ENCODE measurements at places on chromosomes 12 and 14.

- DNase-seq = no peak
Observed at GRCh38 chr14:74898694-74899093, 17.0 kb downstream of the DLST start.

DNA sequence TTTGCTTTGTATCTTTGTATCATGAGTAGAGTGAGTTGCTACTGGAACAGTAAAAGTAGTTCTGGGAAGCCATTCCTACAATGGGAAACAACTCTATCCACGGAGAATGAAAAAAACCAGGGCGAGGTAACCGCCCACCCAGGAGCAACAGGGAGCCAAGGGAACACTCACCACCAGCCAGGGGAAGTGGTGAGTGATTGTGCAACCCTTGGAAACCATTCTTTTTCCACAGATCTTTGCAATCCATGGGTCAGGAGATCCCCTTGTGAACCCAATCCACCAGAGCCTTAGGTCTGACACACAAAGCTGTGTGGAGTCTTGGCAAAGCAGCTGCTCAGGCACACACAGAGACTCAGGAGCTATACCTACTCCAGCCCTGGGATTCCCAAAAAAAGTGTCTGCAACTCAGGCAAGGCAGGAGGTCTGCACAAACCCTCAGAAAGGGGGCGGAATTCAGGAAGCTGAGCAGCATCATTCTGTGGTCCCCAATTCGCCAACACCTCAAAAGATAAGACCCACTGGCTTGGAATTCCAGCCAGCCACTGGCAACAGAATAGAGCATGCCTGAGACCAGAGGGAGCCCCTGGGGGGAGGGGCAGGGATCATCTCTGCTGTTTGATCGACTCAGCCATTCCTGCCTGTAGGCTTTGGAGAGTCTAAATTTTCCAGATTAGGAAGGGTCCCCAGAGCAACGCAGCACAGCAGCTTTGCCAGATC, 52.1 kb upstream of the PPFIA2 start:
- peak; percentile 62 for DNase-seq

- DNase-seq = no peak
Observed at GRCh38 chr12:67694306-67694900, 45.9 kb downstream of the DYRK2 start.

GRCh38 chr12:24661657-24662096, 287.2 kb downstream of the BCAT1 start:
- DNase-seq = peak; percentile 91

- DNase-seq = no peak
Observed at GRCh38 chr14:81275305-81276072, 54.7 kb upstream of the GTF2A1 start.

- DNase-seq = no peak
Observed at GRCh38 chr12:52631676-52632459, 13.5 kb upstream of the KRT73 start.

GRCh38 chr14:91374879-91375702, 42.5 kb downstream of the CCDC88C start:
- DNase-seq = no peak

GRCh38 chr14:91964011-91964410, 16.5 kb upstream of the FBLN5 start:
- DNase-seq = no peak

GRCh38 chr12:48198672-48198971, 4.5 kb downstream of the OR10AD1 start:
- DNase-seq = peak; percentile 51

DNA sequence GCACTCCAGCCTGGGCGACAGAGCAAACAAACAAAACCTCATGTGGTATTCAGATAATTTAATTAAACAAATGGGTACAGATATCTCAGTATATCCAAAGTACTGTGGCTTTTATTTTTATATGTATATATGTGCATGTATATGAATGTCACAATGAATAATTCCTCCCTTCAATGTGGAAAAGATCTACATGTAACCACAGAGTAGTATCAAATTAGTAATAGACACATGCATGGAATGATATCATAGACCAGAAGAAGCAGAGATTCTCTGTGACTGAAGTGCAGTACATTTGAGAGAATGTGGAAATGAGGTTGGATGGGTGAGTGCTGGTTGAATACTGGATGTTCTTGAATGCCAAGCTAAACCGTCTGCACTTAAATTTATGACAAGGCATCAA, 222.9 kb downstream of the CPNE8 start:
- DNase-seq = no peak

DNA sequence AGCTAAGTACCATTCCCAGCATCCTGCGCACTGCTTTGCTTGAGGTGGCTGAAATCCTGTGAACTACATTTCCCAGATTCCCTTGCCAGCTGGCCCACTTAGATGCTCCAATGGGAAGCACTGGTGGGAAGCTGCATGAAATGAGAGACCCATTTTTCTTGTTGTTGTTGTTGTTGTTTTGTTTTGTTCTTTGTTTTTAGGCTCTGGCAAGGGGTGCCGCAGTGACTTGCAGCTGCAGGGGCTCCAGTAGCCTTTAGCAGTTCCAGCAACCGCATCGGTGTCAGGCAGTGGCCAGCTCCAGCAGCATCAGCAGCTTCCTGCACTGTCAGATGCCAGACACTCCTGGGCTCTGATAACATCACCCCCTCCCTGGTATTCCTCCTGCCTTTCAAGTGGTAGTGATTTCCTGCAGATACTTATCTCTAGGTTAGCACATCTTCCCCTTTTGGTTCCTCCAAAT, 8.8 kb upstream of the EGLN3 start:
- no peak for DNase-seq

DNA sequence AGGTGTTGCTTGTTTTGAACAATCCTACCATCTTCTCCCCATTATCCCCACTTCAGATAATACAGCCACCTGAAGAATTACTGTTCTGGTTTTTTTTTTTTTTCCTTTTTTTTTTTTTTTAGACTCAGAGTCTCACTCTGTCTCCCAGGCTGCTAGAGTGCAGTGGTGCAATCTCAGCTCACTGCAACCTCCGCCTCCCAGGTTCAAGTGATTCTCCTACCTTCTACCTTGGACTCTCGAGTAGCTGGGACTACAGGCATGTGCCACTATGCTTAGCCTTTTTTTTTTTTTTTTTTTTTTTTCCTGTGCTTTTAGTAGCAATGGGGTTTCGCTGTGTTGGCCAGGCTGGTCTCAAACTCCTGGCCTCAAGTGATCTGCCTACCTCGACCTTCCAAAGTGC, 179.4 kb upstream of the ABCD2 start:
- no peak for DNase-seq

- no peak for DNase-seq
Observed at GRCh38 chr12:24945039-24945438, 3.9 kb downstream of the BCAT1 start.

GRCh38 chr12:38142974-38143373, 173.6 kb upstream of the ALG10B start:
- DNase-seq = no peak

DNA sequence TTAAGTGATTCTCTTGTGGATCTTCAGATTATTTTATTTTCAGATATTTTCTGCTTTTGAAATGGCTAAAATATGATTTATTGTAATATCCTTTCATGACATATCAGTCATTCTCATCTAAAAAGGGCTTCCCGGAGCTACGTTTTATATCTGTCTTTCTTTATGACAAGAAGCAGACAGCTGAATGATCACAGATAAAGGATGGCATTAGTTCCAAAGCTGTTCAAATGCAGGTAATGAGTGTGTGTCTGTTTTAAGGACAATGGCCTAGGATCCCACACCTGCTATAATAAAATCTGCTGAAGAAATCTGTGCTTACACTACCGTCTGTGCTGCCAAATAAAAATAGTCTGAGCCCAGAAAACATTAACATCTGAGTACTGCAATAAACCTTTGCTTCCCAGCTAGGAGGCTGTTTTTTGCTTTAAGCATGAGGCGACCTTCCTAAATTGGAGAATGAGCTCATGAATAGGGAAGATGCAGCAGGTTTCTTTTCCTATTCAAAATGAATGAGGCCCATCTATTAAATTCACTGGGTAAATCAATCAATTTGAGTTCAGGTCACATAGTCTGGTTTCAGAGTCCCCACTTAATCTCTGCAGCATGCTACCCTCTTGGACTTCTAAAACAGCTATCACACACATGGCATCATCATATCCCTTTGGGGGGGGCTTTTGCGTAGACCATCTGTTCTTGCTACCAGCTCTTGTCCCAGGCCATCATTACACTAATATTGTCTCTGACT, 498.5 kb downstream of the NELL2 start:
- DNase-seq = no peak

GRCh38 chr12:11807458-11807857, 158.0 kb downstream of the ETV6 start:
- no peak for DNase-seq

DNA sequence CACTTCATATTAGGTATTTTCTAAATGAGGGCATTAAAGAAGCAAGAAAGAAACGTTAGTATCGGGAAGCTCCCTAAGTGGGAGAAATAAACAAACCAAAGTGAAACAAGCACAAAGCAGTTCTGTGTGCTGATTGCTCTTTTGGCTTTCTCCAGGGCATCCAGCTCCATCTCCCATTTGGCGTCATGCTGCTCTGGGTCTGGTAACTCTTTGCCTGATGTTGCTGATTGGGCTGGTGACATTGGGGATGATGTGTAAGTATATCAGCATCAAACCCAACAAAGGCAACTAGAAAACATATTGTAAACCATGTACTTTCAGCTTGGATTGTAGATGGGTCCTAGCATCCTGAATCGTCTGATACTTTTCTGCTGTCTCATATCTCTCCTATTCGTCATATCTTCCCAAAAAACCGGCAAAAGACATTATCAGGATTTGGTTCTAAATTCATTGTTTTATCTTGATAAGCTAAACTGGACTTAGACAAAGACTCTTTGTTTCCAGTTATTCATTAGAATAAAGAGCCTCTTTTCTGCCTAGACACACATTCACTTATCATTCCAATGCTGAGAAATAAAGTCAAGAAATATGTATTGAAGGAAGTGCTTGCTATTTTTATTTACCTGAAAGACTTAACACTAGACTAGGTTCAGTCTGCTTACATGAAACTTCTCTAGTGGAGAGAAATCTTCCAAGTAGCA, 2.4 kb downstream of the CLEC12B start:
- DNase-seq = no peak

- DNase-seq = peak; percentile 41
Observed at GRCh38 chr12:124109760-124110159, 136.7 kb downstream of the ZNF664 start.
